Mononuclear cell (primary cell): ENCODE measurements at places on chromosomes 11 and 22. TPM values are rescaled to one million over a fixed set of nuclear protein-coding genes. Genes with fewer than 3 reads are reported as not detected.

HOATZ gene
- total RNA-seq, result not detected

RTN4R gene
- total RNA-seq, result 0.21 TPM

MYBPC3 gene
- total RNA-seq, result 0.21 TPM

OR10G7 gene
- total RNA-seq, result not detected

CYP2D6 gene
- 0.84 TPM for total RNA-seq

GAL gene
- not detected for total RNA-seq

NOX4 gene
- total RNA-seq, result not detected

VSIG2 gene
- total RNA-seq, result 0.42 TPM

YAP1 gene
- 0.10 TPM for total RNA-seq

OR5B21 gene
- not detected for total RNA-seq

HORMAD2 gene
- not detected for total RNA-seq
